Common myeloid progenitor, CD34-positive (primary cell): ENCODE measurements at places on chromosomes 7 and 10.

DNA sequence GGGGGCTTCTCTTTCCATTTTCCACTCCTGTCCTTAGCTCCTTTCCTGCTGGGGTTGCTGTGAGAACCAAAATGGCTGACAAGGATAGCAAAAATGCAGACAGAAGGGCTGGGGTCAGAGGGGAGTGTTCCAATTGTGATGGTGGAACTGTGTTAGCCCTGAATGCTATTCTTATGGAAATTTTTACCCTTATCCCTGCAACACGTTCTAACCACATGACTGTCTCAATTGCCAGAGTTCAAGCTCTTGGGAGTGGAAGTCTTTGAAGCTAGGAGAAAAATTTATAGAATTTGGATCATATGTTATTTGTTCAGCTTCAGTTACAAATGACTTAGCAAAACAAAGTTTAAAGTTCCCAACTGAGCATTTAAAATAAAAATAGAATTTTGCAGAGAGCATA, 134.1 kb downstream of the ADCYAP1R1 start:
- no peak for DNase-seq

DNA sequence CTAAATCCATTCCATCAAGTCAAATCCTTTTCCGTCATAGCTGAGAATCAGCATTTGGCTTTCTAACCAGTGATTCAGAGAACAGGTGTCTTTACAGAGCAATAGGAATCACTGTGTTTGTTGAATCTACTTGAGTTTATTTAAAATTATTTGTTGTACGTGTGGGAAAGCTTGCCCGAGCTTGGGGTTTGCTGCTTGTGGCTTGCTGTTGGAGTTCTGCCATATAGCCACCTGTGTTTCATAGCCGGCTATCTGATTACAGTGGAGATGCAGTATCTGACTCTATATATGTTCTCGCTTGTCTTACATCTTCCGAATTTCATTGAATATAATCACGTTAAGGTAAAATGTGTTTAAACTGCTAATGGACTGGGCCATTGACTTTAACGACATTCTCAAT, 274.3 kb upstream of the MKI67 start:
- no peak for DNase-seq

DNA sequence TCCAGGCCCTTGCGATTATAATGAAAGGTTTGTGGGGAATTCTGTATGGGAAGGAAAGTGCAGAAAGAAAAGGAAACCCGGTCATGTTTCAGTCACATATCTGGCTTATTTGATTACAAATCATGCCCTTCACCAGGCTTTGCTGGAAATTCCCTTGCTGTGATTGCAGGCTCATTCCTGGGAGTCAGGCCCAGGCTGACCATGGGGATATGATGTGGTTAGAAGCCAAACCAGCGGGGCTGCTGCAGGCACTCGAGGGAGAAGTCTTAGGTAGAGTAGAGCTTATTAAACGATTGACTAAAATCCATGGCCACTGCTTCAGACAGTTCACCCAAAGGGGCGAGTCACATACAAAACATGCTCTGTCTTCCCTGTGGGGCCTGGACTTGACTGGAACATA, 16.2 kb downstream of the PKD1L1 start:
- no peak for DNase-seq

GRCh38 chr10:48462482-48463020, 142.3 kb downstream of the ARHGAP22 start:
- DNase-seq: no peak

DNA sequence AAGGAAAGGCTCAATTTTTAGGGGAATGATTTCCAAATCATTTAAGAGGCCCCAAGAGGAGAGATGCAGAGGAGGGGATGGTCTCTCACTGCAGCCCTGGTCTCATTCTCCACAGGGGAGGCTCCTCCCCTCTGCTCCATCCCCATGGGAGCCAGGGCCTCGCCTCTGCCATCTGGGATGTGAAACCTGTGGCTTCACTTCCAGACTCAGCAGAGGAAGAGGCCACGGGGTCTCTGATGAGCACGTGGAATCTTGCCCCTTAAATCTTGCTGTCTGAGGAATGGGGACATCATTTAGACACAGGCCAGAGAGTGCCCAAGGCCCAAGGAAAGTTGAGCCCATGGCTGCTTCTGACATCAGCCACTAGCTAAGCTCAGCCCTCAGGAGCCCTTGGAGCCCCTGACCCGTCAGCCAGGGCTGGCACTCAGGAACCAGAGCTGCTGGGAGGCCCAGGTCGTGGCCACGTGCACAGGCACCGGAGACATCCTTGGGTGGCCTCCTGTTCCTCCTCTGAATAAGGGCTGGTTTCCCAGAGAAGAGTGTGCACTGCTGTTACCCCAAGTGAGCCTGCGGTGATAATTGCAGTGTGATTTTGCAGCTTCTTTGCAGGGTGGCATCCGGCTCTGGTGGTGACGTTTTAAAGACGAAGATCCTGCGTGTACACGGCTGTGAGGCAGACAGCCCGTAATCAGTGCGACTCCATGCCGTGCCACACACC, 50.5 kb downstream of the VIPR2 start:
- DNase-seq: no peak

- no peak for DNase-seq
Measured at GRCh38 chr7:151083824-151084160, 499 bp upstream of the TMUB1 start.

DNA sequence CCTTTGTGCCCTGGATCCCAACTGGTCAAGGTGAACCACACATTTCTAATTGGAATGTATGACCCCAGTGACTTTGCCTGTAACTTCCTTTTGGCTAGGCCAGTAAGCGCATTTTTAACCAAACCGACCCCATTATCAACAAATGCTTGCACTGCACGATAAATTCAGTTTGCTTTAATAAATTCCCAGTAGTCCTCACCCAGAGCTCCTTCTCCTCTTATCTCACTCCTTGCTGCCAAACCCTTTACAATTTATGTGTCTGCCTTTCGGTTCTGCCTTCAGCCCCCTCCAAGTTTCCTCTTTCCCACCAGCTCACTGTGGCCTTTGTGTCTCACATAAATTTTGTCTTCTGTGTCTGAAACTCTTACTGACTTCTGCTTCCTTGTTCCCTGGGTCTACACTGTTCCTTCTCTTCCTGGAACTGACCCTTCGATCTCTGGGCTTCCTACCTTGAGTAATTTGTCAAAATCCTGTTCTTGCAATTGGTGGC, 59.0 kb downstream of the TBXAS1 start:
- DNase-seq: peak; percentile 28

DNA sequence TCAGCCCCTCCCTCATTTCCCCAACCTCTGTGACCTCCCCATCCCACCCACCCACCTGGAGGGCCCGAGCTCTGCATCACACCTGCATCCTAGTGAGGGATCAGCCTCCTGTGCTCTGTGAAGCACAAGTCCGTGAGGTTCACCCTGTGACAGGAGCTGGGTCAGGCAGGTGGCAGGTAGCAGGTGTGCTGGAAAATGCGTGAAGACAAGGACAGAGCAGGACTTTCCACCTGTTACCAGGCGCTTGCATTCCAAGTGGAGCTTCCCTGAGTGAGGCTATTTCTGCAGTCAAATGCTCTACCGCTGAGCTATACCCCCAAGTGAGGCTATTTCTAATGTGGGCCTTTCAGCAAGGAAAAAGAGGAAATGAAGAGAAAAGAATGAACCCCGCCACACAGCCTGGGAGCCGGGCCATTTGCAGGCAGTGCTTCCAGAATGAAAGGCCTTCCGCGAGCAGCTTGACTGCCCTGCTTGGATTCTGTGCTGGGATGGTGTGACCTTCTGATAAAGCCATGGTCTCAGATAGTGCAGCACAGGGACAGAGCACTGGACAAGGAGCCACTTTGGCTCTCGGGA, 13.3 kb upstream of the CPXM2 start:
- no peak for DNase-seq

- DNase-seq: no peak
Measured at GRCh38 chr7:36141850-36142249, 11.2 kb upstream of the EEPD1 start.

DNA sequence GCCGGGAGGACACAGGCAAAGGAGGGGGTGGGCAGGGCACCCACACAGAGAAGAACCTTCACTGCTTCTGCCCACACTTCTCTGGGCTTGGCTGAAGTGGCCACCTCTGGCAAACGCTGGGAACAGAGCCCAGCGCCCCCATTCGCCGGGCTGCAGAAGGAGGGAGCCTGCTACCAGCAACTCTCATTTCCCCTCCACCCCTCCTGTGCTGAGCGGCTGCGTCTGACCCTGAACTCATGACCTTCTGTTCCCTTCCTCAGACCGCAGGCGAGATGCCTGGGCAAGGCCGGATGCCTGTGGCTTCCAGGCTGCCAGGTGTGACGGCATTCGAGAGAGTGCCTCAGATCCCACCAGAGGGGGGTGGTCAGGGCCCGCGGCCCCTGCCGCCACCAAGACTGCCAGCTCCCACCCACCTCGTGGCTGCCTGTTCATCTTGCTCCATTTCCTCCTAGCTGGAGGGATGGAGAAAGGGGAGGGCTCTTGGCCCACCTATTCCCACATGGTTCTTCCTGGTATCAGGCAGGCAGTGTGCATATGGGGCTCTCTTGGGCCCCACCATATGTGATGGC, 19.8 kb downstream of the DNAJB12 start:
- peak; percentile 98 for DNase-seq

DNA sequence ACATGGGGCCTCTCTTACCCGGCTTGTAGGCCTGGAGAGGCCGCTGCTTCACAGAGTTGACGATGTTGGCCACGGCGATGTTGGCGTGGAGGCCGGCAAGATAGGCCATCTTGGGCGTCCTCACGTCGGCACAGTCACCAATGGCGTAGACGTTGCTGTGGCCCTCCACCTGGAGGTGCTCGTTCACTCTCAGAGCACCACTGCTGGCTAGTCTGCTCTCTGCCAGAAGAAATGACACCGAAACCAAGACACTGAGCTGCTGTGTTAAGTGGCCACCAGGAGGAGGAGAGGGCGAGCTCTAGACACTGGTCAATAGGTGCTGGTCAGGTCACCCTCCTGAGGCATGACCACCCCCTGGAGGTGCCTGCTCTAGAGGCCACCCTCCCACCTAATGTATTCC, 17.7 kb downstream of the AIFM2 start:
- DNase-seq: no peak

DNA sequence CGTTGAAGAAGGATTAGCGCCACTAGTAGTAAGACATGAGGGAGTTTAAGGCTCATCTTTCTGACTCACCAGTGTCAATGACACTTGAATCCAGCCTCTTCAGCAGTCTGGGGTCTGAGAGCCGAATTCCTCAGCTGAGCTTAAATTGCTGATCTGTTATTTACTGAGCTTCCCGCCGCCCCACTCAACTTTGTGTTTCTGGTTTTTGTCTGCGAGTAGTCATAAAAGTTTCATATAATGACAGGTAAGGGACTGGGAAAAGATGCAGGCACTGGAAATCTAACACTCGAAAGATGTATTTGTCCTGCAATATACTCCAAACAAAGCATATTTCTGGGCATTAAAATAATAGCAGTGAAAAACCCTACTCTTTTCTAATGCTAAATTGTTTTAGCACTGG, 51.2 kb upstream of the RELN start:
- DNase-seq: no peak

GRCh38 chr10:77770081-77770867, 132.7 kb upstream of the KCNMA1 start:
- DNase-seq: no peak

DNA sequence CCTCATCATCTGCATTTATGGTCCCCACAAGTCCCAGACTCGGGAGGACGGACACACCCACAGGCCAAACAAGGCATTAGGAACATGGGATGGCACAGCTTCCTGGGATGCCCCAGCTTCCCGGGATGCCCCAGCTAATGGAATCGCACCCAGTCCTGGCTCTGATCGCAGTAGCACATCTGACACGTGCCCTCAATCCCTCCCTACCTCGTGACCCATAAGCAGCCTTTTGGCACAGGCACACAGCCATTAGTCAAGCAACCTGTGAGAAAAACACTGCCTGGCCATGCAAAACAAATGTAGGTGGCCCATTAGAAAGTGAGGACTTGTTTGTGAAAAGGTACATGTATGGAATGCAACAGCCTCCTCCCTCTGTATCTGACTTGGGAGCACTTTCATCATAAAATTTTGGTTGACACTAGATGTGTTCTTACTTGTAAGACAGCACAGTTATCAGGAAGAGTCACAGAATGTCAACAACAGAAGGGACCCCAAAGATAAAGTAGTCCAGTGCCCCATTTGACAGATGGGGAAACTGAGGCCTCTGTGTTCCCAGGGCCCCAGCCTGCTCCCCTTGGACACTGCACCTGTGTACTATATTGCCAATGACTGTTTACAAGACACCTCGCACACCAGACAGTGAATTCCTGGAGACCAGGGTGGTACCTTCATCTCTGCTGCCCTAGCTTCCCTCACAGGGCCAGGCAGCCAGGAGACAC, 34.4 kb downstream of the DLG5 start:
- DNase-seq: no peak

DNA sequence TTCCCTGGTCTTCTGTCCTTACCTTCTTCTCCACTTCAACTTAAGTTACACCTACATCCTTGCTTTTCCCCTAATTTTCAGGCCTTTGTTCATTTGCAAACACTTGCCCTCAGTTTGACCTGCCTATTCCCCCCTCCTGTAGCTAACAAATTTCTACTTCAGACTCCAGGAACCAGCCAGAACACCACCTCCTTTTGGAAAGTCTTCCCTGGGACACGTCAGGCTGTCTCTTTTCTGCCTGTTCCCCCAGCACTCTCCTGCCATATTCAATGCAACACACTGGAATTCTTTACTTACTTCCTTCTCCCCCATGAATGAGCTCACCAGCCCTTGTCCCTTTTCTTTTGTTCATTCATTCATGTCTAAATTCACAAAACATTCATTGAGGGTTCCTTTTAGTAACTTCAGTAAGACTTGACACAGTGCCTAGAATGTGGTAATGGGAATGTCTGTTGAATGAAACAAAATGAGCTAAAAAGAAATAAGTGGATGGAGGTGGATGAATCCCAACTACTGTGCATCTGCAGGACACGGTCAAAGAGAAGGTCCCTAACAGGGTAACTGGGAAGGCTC, 478.0 kb downstream of the KCNMA1 start:
- DNase-seq: no peak

GRCh38 chr7:95330204-95330960, 6.0 kb upstream of the PON1 start:
- peak; percentile 43 for DNase-seq

DNA sequence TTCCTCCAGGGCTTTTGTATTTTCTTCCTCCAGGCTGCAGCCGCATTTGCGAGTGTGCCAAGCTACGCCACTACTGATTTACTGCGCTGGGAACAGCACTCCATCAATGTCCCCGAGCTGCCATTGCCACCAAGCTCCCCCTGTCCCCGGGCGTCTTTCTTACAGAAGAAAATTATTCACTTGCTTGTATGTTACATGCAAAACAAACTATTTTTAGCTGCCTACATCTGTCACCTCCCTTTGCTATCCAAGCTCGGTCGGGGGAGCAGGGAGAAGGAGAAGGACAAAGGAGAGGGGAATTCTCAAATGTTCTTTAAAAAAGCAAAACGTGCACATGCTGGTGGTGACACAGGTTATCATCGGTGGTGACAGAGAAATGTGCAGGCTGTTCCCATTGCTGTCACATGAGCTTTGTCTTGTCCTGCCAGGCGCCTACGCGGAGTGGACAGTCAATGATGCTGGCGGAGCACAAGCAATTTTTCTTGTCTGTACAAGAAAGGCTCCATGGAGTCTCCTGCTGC, 93.1 kb downstream of the ADARB2 start:
- no peak for DNase-seq

DNA sequence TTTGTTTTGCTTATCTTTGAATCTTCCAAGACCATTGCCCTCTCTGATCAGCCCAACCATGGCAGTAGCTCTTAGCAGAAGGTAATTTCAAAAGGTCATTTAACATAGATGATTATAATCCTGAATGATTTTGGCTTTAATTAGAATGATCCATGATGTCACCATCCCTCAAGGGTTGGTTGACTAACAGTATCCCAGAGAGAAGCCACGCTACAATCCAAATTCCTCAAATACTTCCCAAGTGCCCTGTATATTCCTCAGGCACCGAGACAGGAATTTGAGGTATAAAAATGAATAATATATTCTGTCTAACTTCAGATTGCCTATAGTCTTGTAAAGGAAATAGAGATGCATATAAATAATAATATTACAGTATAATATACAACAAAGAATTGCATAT, 42.1 kb upstream of the TMEM196 start:
- no peak for DNase-seq
